GM12878 (cell line): ENCODE measurements at places on chromosomes 11 and 22. TPM values are rescaled to one million over a fixed set of nuclear protein-coding genes. Genes with fewer than 3 reads are reported as not detected.

DNA sequence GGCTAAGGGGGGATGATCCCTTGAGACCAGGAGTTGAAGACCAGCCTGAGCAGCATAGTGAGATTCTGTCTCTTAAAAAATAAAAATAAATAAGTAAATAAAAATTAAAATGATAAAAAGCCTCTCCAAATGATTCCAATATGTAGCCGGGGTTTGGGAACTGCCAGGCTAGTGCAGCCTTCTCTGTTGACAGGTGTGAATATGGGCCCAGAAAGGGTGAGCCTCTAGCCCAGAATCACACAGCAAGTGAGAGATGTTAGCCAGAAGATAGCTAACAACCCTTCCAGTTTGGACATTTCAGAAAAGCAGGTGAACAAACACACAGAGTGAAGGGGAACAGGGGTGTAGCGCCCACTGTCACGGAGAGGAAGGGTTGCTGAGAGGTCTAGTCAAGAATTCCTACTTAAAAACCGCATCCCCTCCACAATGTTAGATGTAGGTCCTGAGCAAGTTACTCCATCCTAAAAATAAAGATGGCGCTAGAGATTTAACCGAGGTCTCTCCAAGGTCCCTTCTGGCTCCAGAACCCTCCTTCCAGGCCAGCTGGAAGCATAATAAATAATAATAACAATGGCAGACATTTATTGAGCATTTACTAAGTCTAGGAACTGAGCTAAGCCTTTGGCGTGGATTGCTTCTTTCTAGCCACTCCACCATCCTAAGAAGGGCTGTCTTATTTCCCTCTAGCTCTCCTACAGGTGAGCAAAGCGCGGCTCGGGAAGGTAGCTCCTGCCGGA is 51.6 kb downstream of the CYTH4 start:
- DNase-seq = no peak
- peaks cover 12% of the 10 kb centered on the region for H3K4me1 ChIP-seq
- no peak overlapping the region for H3K27ac ChIP-seq

The SCO2 gene
- polyA plus RNA-seq = 8.7 and 16.0 TPM in 2 replicates

DNA sequence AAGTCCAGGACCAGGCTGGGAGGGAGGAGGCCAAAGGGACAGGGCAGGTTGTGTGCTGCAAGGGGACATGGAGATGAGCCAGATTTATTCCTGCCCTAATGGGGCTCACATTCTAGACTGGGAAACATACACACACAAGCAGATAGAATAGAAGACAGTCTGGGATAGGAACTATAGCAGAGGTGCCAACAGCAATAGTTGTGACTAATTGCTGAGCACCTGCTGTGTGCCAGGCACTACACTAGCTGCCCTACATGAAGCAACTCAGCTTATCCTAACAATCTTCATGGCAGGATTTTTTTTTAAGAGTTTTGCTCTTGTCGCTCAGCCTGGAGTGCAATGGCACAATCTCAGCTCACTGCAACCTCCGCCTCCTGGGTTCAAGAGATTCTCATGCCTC is 11.4 kb downstream of the MOGAT2 start:
- no peaks in the 10 kb centered on the region for H3K36me3 ChIP-seq
- no peaks in the 10 kb centered on the region for H3K27me3 ChIP-seq
- DNase-seq = no peak
- no peak overlapping the region for H3K27ac ChIP-seq
- no peaks in the 10 kb centered on the region for H3K4me1 ChIP-seq
- H3K4me3 ChIP-seq = no peak overlapping the region

DNA sequence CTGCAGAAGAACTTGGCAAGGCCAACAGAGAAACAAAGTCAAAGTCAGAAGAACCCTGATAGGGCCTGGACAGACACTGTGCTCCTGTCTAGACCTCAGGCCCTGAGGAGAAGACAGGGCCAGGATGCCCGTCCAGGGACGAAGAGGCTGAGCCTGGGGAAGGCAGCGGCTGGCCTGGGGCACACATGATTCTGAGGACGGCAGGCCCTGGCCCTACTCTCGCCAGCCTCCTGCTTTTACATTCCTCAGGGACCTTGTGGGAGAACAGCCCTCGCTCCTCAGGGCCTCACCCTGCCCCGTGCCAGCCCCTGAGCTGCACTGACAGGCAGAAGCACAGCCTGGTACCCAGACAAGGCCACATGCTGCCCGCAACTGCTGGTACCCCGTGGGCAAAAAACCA is 43.6 kb upstream of the TTLL12 start:
- H3K27ac ChIP-seq = no peak overlapping the region
- H3K4me3 ChIP-seq = no peak overlapping the region
- no peaks in the 10 kb centered on the region for H3K36me3 ChIP-seq
- H3K27me3 ChIP-seq = peaks cover 4% of the 10 kb centered on the region
- no peaks in the 10 kb centered on the region for H3K4me1 ChIP-seq

DNA sequence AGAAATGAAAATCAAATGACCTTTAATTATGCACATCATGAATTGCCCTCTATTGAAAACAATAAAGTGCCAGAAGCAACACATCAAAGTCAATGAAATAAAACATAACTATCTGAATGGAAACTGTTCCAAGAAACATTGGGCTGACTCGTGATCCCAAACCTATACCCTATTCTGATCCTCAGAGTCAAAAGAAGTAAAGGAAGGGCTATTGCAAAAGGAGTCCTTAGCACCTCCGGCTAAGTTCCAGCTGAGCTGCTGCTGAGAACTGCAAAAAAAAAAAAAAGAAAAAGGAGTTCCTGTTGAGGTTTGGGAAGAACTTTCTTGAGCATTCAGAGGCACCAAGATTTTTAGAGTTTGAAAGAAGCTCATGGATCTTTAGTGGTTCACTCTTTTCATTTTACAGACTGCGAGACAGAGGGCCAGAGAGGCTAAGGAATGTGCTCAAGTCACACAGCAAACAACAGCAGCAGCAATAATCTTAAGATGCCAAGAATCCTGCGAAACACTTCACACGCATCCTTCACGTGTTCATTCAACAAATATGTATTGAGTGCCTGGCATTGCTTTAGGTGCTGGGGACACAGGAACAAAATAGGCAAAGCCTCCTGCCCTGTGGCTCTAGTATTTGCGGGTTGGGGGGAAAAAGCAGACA is 841 bp upstream of the TMPRSS13 start:
- H3K36me3 ChIP-seq = no peaks in the 10 kb centered on the region
- no peaks in the 10 kb centered on the region for H3K27me3 ChIP-seq
- peaks cover 26% of the 10 kb centered on the region for H3K4me1 ChIP-seq
- no peak for DNase-seq
- no peak overlapping the region for H3K4me3 ChIP-seq

- H3K4me1 ChIP-seq = no peaks in the 10 kb centered on the region; the same call in 1 of the 2 replicates
- H3K27ac ChIP-seq = no peak overlapping the region
- DNase-seq = no peak
- H3K27me3 ChIP-seq = no peaks in the 10 kb centered on the region
- no peaks in the 10 kb centered on the region for H3K36me3 ChIP-seq
- no peak overlapping the region for H3K4me3 ChIP-seq
Observed at GRCh38 chr11:111582163-111582562, 20.1 kb upstream of the SIK2 start.

DNA sequence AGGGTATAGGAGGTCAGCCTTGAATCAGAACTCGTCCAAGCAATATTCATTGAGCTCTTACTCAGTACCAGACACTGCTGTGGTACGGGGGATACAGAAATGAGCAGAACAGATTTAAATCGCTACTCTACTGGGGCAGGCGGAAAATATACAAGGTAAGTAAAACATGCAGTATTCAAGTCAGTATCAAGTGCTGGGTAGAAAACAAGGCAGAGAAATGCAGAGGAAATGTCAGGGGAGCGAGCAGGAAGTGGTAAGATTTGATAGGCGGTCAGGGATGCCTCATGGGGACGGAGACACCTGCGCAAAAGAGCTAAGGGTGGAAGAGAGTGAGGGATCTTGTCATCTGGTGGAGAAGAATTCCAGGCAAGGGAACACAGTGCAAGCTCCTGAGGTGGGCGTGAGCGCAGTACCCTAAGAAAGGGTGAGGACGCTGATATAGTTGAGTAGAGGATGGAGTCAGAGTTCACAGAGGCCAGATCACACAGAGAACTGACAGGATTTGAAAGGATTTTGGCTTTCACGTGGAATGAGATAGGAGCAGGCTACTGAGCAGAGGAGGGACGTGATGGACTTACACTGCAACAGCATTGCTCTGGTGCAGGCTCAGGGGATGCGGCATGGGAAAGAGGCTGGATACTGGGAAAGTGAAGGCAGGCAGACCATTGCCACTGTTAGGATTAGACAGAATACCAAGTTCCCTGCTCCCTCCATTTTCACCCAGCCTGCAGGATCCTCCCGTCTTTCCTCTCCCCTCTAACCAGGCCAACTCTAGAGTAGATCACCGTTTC is 35.8 kb downstream of the SC5D start:
- no peak overlapping the region for H3K4me3 ChIP-seq
- H3K4me1 ChIP-seq = peaks cover 18% of the 10 kb centered on the region
- H3K27ac ChIP-seq = no peak overlapping the region
- no peaks in the 10 kb centered on the region for H3K27me3 ChIP-seq
- no peaks in the 10 kb centered on the region for H3K36me3 ChIP-seq

DNA sequence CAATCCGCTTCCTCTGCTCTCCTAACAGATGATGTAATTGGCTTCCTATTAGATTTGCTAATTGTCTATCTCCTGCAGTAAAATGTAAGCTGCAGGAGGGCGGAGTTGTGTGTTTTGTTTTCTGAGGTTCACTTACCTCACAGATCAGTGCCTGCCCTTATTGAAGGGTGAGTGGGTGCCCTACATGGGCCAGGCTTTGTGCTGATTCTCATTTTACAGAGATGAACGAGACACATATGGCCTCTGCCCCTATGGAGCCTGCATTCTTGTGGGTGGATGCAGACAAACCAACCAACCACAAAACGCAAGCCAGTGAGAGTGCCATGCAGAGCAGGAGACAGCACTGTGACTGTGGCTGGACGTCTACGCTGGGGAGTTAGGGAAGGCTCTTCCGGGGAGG is 9.9 kb downstream of the TESMIN start:
- no peaks in the 10 kb centered on the region for H3K4me1 ChIP-seq
- H3K27ac ChIP-seq = no peak overlapping the region
- H3K4me3 ChIP-seq = no peak overlapping the region
- H3K27me3 ChIP-seq = no peaks in the 10 kb centered on the region

GRCh38 chr11:32034149-32034548 is 56.7 kb upstream of the RCN1 start:
- no peaks in the 10 kb centered on the region for H3K36me3 ChIP-seq
- H3K27ac ChIP-seq = no peak overlapping the region
- DNase-seq = no peak
- H3K27me3 ChIP-seq = no peaks in the 10 kb centered on the region
- H3K4me1 ChIP-seq = 0 out of 2 replicates have a peak, but pooled peaks cover 4% of the 10 kb centered on the region

GRCh38 chr11:104090767-104091166 is 54.3 kb downstream of the DDI1 start:
- no peaks in the 10 kb centered on the region for H3K27me3 ChIP-seq
- H3K4me3 ChIP-seq = no peak overlapping the region
- no peak for DNase-seq
- no peaks in the 10 kb centered on the region for H3K4me1 ChIP-seq
- H3K36me3 ChIP-seq = no peaks in the 10 kb centered on the region

DNA sequence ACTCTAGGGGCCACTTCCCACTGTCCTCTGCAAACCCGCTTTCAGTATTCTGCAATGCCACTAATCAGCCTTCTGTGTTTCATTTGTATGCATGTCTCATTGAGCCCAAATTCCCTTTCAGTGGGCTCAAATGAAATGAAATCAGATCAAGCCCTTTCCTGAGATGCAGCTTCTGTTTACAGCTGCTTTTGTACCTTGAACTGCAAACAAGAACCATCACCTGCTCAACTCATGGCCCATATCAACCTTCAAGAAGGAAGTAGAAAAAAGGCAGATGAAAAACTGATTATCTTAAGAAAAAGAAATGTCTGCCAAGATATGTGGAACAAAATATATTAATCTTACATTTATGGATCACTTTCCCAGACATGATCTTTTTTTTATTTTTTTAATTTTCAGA is 141.1 kb upstream of the ARHGAP42 start:
- H3K36me3 ChIP-seq = no peaks in the 10 kb centered on the region
- no peak for DNase-seq
- no peaks in the 10 kb centered on the region for H3K4me1 ChIP-seq
- H3K27ac ChIP-seq = no peak overlapping the region
- H3K27me3 ChIP-seq = no peaks in the 10 kb centered on the region
- no peak overlapping the region for H3K4me3 ChIP-seq

The SYT8 gene
- 0.17 TPM in 1 of 2 replicates, not detected in the other for polyA plus RNA-seq

DNA sequence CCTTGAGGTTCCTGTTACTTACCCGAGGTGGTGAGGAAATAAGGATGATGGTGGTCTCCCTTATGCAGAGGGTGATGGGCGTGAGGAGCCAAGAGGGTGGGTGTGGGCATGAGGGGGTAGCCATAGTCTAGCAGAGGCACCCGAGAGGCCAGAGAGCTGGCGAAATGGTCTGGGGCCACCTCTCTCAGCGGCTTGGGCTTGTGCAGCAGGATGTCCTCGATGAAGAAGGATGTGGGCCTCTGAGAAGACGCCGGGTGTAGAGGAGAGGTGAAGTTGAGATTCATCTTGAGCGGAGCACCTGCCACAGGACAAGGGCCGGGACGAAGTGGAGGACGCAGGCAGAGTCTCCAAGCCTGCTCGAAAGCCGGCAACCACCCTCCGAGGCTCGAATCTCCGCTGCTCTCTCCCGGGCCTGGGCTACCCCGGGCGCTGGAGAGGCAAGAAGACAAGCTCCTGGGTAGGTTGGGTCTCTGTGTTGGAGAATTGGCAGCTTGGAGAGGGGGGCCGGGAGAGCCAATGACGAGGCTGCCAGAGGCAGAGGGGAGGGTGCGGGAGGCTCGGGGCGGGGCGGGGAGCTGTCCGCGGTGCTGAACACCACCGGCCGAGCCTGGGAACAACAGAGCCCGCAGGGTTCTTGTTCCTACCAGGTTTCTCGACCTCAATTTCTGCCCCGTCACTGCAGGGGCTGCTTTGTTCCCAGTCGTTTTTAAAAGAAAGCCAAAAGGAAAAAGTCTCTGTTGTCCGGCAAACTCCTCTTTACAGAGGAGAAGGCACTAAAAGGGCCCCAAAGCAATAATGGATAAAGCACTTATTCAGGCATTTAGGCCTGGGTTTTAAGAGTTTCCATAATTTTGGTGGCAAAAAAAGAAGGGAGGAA is at the start of gene BSX:
TSS of gene BSX (minus strand) at position 447 of the 877 bp plus-strand sequence. CDS start at position 284, 163 bp downstream.
- H3K27ac ChIP-seq = no peak within 1 kb of the TSS
- H3K4me1 ChIP-seq = no peaks in the 10 kb centered on the region
- H3K4me3 ChIP-seq = no peak within 1 kb of the TSS
- H3K27me3 ChIP-seq = peaks cover 51% of the 10 kb centered on the region

The USP47 gene
- polyA plus RNA-seq = 36.2 and 37.4 TPM in 2 replicates

DNA sequence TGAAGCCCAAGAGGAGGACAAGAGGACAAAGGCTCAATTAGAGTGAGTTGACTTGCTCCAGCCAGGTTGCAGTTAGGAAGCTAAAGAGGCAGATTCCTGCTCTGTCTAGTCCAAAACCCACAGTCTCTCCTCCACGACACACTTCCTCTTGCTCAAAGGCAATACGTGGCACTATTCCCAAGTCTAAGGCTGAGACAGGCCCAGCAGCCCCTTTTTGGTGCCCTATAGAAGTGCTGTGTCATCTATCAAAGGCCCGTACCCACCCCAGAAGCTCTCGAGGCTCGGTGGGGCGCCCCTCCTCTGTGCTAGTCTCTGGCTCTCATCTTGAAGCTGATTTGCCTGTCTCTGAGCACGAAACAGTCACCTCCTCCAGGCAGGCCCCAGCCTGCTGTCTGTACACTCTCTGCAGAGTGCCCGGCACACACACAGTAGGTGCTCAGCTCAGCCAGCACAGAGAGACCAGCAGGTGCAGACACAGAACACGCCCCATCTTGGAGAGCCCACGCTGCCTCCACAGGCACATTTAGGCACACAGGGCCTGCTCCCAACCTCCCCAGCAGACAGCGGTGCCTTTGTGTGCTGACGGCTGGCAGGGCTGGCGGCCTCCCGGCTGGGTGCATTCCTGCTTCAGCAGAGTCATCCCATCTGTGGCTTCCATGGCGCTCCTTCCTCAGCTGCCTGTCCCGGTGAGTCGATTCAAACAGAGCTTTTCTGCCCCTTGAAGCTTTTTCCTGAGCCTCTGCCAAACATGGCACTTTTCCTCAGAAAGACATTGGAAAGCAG is 52.8 kb downstream of the MYH9 start:
- H3K27me3 ChIP-seq = no peaks in the 10 kb centered on the region
- H3K4me1 ChIP-seq = peaks cover 46% of the 10 kb centered on the region
- H3K4me3 ChIP-seq = no peak overlapping the region
- H3K27ac ChIP-seq = peak overlapping the region; percentile 7; the same call in 1 of the 2 replicates

The OTOG gene
- polyA plus RNA-seq = not detected in 2 replicates
